Effector memory CD4-positive, alpha-beta T cell (primary cell): ENCODE measurements at places on chromosomes 6 and 20.

GRCh38 chr6:133699741-133700385, 189.1 kb upstream of the TCF21 start:
- no peaks in the 10 kb centered on the region for H3K4me1 ChIP-seq
- H3K27ac ChIP-seq, result no peak overlapping the region
- no peak for DNase-seq
- H3K4me3 ChIP-seq, result no peak overlapping the region
- no peaks in the 10 kb centered on the region for H3K36me3 ChIP-seq

DNA sequence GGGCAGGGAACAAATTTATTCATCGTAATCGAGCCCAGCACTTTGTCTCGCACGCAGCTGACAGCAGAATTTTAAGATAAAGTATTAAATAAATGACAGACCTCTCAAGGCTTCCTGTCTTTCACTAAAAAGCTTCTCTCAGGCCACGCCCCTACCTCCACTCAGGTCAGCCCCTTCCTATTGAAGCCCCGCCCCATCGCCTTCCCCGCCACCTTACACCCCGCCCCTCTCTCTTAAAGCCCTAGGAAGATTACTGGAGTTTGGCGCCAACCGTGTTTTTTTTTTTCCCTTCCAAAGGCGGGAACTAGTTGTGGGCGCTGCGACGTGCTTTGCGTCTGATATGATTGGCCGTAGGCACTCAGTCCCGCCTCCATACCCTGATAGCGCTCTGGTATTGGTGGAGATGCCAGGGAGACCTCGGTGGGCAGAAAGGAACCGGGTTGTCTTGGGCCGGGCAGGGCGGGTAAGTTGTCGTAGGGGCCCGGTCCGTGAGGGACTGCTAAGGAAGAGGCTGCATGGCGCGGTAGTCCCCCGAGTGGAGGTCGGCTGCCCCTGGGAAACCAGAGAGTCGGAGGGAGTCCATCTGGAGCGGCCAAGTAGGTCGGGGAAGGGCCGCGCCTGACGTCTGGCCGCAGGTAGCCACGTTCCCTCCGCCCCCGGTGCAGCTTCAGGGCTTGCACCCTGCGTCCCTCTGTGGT, at the start of gene CASP8AP2:
CASP8AP2 (plus strand) TSS at position 409 of the 698 bp plus-strand sequence.
- H3K27me3 ChIP-seq, result no peaks in the 10 kb centered on the region
- peaks cover 12% of the 10 kb centered on the region for H3K4me1 ChIP-seq
- peak within 1 kb of the TSS; percentile 74 for H3K27ac ChIP-seq
- H3K4me3 ChIP-seq, result peak within 1 kb of the TSS; percentile 77
- peaks cover 3% of the 10 kb centered on the region for H3K36me3 ChIP-seq

DNA sequence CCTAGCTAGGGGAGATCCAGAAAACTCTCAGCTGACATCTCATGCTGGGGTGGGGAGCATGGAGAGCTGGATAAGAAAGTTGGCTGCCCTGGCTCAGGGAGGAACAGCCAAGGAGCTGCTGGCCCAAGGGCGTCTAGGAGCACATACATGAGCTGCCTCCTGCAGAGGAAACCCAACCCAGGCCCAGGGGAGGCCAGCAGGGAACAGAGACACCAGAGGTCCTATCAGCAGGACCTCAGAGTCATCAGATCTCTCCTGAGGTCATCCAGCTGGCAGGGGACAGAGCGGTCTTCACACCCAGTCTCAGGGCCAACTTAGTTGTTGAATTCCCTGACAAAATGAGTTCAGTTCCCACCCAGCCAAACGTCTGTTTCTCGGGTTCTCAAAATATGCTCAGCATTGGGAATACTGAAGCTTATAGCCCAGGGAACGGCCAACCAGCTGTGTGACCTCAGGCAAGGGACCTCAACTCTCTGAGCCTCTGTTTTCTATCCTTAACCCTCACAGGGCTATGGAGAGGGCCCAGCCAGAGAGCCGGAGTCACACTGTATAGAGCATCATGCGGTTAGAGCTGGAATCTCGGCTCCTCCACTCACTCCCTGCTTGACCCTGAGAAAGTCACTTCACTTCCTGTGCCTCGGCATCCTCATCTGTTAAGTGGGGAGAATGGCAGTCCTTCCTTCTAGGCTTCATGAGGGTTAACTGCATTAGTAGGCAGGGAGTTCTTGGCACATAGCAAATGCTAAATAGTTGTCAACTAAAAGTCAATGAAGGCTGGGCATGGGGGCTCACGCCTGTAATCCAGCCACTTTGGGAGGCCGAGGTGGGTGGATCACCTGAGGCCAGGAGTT, 13.8 kb downstream of the ADA start:
- no peaks in the 10 kb centered on the region for H3K27me3 ChIP-seq
- peaks cover 9% of the 10 kb centered on the region for H3K4me1 ChIP-seq
- no peak for DNase-seq
- H3K36me3 ChIP-seq, result peaks cover 21% of the 10 kb centered on the region
- no peak overlapping the region for H3K4me3 ChIP-seq

GRCh38 chr6:73123632-73124329, 101.5 kb downstream of the KHDC1L start:
- no peaks in the 10 kb centered on the region for H3K27me3 ChIP-seq
- no peak overlapping the region for H3K27ac ChIP-seq
- DNase-seq, result no peak
- no peaks in the 10 kb centered on the region for H3K4me1 ChIP-seq
- H3K36me3 ChIP-seq, result no peaks in the 10 kb centered on the region

- no peak overlapping the region for H3K4me3 ChIP-seq
- no peaks in the 10 kb centered on the region for H3K27me3 ChIP-seq
Observed at GRCh38 chr6:11771473-11772048, 7.0 kb downstream of the ADTRP start.

GRCh38 chr20:13581451-13581850, 57.3 kb downstream of the TASP1 start:
- no peaks in the 10 kb centered on the region for H3K27me3 ChIP-seq
- H3K36me3 ChIP-seq, result peaks cover 17% of the 10 kb centered on the region
- H3K27ac ChIP-seq, result no peak overlapping the region

GRCh38 chr6:6057442-6058053, 50.8 kb upstream of the NRN1 start:
- H3K27ac ChIP-seq, result no peak overlapping the region
- H3K36me3 ChIP-seq, result no peaks in the 10 kb centered on the region
- H3K4me3 ChIP-seq, result no peak overlapping the region
- no peaks in the 10 kb centered on the region for H3K27me3 ChIP-seq
- no peak for DNase-seq

GRCh38 chr6:83313882-83314281, 117.0 kb downstream of the ME1 start:
- no peaks in the 10 kb centered on the region for H3K36me3 ChIP-seq
- no peak overlapping the region for H3K27ac ChIP-seq
- no peak overlapping the region for H3K4me3 ChIP-seq
- H3K4me1 ChIP-seq, result no peaks in the 10 kb centered on the region
- DNase-seq, result no peak

GRCh38 chr6:6825193-6825784, 236.8 kb downstream of the LY86 start:
- no peak overlapping the region for H3K4me3 ChIP-seq
- no peaks in the 10 kb centered on the region for H3K36me3 ChIP-seq

GRCh38 chr20:52124821-52125220, 66.8 kb downstream of the ZFP64 start:
- no peak for DNase-seq
- H3K4me1 ChIP-seq, result no peaks in the 10 kb centered on the region
- no peak overlapping the region for H3K27ac ChIP-seq
- no peaks in the 10 kb centered on the region for H3K27me3 ChIP-seq
- no peaks in the 10 kb centered on the region for H3K36me3 ChIP-seq

DNA sequence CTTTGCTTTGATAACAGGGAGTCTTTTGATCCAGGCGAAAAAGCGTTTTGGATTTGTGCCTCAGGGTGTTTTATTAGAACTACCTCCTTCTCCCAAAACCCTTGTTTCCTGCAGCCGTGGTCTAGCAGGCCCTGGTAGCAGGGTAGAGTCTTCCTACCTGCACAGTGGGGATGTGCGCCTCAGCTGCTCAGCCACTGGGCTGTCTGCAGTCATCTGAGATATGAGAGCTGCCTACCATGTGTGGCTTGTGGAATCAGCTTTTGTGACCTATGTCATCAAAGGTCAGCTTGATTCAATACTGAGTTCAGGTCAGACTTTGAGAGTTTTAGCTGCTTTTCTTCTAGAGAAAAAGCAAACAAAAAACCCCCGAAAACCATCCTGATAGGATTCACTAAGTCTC, 279.5 kb downstream of the CLIC5 start:
- no peaks in the 10 kb centered on the region for H3K4me1 ChIP-seq
- H3K27ac ChIP-seq, result no peak overlapping the region
- no peaks in the 10 kb centered on the region for H3K36me3 ChIP-seq
- H3K4me3 ChIP-seq, result no peak overlapping the region
- H3K27me3 ChIP-seq, result no peaks in the 10 kb centered on the region

- no peaks in the 10 kb centered on the region for H3K27me3 ChIP-seq
- no peaks in the 10 kb centered on the region for H3K36me3 ChIP-seq
- H3K27ac ChIP-seq, result no peak overlapping the region
- DNase-seq, result no peak
- no peak overlapping the region for H3K4me3 ChIP-seq
- H3K4me1 ChIP-seq, result no peaks in the 10 kb centered on the region
Observed at GRCh38 chr20:39245685-39246311, 283.7 kb downstream of the DHX35 start.

- no peak overlapping the region for H3K27ac ChIP-seq
- H3K27me3 ChIP-seq, result no peaks in the 10 kb centered on the region
- H3K4me3 ChIP-seq, result no peak overlapping the region
- DNase-seq, result no peak
Observed at GRCh38 chr6:169229615-169230321, 23.9 kb downstream of the THBS2 start.

- no peak for DNase-seq
- no peak overlapping the region for H3K4me3 ChIP-seq
- no peaks in the 10 kb centered on the region for H3K36me3 ChIP-seq
- H3K27ac ChIP-seq, result no peak overlapping the region
- no peaks in the 10 kb centered on the region for H3K4me1 ChIP-seq
- no peaks in the 10 kb centered on the region for H3K27me3 ChIP-seq
Observed at GRCh38 chr6:30013291-30013922, 47.7 kb upstream of the POLR1H start.

GRCh38 chr6:61649845-61650244, 636.2 kb downstream of the KHDRBS2 start:
- no peak overlapping the region for H3K4me3 ChIP-seq
- no peak overlapping the region for H3K27ac ChIP-seq
- H3K36me3 ChIP-seq, result no peaks in the 10 kb centered on the region
- no peaks in the 10 kb centered on the region for H3K4me1 ChIP-seq

GRCh38 chr6:35359744-35360348, 17.5 kb downstream of the PPARD start:
- H3K27me3 ChIP-seq, result no peaks in the 10 kb centered on the region
- H3K4me1 ChIP-seq, result no peaks in the 10 kb centered on the region
- peaks cover 32% of the 10 kb centered on the region for H3K36me3 ChIP-seq
- H3K27ac ChIP-seq, result no peak overlapping the region

DNA sequence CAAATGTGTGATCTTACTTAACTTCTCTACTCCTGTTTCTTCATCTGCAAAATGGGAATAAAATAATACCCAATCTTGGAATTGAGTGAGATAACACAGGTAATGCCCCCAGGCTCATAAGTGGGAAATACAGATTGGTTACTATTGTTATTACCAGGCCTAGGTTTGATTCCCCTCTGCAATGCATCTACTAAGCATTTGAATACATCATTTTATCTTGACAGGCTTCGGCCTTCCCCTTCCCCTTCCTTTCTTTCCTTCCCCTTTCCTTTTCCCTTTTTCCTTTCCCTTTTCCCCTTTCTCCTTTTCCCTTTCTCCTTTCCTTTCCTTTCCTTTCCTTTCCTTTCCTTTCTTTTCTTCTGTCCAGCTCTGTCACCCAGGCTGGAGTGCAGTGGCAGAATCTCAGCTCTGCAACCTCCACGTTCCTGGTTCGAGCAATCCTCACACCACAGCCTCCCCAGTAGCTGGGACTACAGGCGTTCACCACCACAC, 7.3 kb upstream of the HNF4A start:
- H3K4me3 ChIP-seq, result no peak overlapping the region
- peaks cover 3% of the 10 kb centered on the region for H3K27me3 ChIP-seq
- H3K4me1 ChIP-seq, result no peaks in the 10 kb centered on the region
- no peaks in the 10 kb centered on the region for H3K36me3 ChIP-seq

- no peaks in the 10 kb centered on the region for H3K27me3 ChIP-seq
- no peak overlapping the region for H3K27ac ChIP-seq
- H3K36me3 ChIP-seq, result no peaks in the 10 kb centered on the region
- no peak overlapping the region for H3K4me3 ChIP-seq
- DNase-seq, result no peak
Observed at GRCh38 chr20:59776626-59777330, 156.7 kb downstream of the SYCP2 start.

GRCh38 chr6:41546866-41547798, 951 bp downstream of the FOXP4 start:
- H3K36me3 ChIP-seq, result no peaks in the 10 kb centered on the region
- DNase-seq, result no peak
- H3K4me1 ChIP-seq, result peaks cover 27% of the 10 kb centered on the region
- H3K4me3 ChIP-seq, result peak overlapping the region; percentile 58

DNA sequence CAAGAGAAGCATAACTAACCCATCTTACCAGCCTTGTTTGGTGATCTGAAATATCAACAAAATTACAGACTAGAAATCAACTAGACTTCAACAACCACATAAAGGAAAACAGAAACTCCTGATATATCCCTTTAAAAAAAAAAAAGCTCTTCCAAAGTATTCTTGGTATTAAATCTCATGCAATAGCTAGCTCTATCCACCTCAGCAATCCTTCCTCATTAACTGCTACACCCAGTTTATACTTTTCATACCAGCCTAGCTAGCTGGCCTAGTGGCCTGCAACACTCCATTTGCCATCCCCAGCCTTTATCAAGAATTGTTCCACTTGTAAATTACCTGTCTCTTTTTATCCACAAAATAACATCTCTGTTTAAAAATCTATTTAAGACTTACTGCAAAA, 69.0 kb downstream of the BACH2 start:
- H3K27me3 ChIP-seq, result no peaks in the 10 kb centered on the region
- no peak overlapping the region for H3K27ac ChIP-seq
- no peaks in the 10 kb centered on the region for H3K36me3 ChIP-seq
- H3K4me1 ChIP-seq, result peaks cover 14% of the 10 kb centered on the region

DNA sequence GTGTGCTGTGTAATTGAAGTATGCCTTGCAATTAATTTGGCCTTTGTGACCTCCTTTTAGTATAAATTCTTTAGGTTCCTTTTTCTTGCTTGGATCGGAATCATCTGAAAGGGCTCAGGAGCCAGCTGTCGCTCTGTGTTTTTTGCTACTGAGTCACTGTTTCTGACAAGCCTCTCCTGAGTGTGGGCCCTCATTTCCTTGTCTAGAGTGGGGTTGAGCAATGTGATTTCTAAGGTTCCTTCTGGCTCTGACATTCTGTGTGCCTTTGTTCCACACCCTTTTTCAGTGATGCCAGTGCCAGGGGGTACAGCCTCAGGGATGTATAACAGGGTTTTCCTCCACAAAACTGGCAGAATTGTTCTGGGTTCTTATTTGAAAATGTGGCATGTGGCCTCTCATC, 26.5 kb downstream of the DAAM2 start:
- no peaks in the 10 kb centered on the region for H3K27me3 ChIP-seq
- no peak overlapping the region for H3K27ac ChIP-seq
- H3K4me1 ChIP-seq, result no peaks in the 10 kb centered on the region
- no peak overlapping the region for H3K4me3 ChIP-seq
- no peaks in the 10 kb centered on the region for H3K36me3 ChIP-seq
- DNase-seq, result no peak

DNA sequence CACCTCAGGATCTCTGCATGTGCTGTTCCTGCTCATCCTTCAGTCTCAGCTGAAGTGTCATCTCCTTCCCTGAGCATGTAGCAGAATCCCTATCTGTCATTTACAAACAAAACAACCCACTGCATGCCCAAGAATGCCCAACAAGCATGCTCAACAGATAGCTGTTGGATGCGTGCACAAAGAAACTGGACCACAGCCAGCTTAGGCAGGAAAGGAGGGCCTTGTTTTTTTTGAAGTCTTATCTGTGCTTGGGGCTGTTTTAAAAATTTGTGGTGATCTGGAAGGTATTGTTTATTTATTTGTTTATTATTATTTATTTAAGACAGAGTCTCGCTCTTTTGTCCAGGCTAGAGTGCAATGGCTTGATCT, 18.5 kb upstream of the SLC16A10 start:
- H3K27ac ChIP-seq, result no peak overlapping the region
- no peak overlapping the region for H3K4me3 ChIP-seq
- H3K36me3 ChIP-seq, result no peaks in the 10 kb centered on the region
- no peak for DNase-seq
- H3K4me1 ChIP-seq, result no peaks in the 10 kb centered on the region
